Posterior cingulate gyrus (tissue), 11 donors: ENCODE measurements at places on chromosomes 6 and 20.

DNA sequence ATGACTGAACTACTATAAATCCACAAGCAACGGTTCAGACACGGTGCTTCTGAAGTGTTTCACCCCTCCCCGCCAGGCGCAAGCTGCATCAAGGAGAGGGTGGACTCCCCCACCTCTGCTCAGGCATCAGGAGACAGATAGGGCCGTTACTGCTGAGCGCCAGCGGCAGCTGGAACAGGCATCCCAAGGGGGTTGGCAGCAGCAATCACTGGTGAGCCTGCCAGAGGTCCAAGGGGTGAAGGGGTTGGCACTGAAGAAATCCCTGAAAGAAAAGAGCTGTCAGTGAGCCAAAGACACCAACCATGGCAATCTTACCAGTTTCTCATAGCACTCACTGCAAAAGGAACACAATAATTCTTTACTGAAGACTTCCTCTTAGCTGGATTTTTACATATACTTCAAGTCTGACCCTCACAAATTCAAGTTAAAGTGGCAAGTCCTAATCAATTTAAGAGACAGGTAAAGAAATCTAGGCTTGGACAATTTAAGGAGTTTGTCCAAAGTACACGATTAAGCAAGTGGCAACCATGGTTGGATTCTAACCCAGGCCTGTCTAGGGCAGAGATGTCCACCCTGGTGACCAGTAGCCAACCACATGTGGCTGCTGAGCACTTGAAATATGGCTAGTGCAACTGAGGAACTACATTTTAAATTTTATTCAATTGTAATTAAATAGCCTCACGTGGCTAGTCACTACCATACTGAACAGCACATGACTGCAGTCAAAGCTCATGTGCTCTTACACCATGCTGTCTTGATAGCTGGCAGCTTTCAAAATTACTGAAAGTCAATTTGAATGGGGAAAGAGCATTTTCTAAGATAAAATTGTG is 21.7 kb upstream of the TBC1D20 start:
- no peak for DNase-seq

DNA sequence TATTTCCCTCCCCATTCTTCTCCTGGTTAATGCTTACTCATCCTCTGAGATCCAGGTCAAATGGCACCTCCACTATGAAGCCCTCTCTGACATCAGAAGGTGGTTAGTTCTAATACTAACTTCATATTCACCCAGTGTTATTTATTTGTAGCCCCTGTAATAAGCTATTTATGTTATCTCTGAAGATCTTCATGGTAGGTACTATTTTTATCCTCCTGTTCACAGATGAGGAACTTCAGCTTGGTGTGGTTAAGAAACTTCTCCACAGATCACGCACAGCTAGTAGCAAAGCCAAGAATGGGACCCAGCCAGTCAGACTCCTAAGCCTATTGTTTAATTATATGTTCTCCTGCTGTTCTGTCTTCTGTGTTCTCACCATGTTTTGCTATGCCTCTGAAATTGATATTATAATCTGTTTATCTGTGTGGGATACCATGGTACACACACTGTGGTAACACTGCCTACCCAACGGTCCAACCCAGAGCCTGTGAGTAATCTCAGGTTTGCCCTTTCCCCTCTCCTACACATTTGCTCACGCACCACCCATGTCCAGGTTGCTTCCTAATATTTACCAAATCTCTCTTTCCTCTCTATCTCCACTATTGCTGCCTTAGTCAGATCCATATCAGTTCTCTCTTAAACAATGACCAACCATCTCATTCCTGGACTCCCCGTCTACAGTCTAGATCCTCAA is 98.4 kb downstream of the IPCEF1 start:
- DNase-seq = no peak

DNA sequence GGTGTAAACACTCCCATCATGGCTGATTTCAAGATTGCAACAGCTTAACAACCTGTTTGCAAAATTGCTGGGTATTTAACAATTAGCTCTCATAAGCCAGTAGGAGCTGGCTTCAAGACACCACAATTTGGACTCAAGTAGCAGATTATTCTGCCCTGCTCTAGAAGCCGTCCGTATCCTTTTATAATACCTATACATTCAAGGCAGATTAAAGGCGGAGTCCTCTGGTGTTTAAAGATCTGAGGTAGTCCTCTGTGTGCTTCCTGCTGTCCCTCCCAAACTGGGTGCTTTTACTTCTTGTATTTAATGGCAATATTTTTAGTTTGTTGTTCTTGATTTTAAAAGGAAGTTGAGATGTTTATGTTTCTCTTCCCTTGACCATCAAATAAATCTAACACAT is 62.2 kb upstream of the SOX4 start:
- DNase-seq = no peak

DNA sequence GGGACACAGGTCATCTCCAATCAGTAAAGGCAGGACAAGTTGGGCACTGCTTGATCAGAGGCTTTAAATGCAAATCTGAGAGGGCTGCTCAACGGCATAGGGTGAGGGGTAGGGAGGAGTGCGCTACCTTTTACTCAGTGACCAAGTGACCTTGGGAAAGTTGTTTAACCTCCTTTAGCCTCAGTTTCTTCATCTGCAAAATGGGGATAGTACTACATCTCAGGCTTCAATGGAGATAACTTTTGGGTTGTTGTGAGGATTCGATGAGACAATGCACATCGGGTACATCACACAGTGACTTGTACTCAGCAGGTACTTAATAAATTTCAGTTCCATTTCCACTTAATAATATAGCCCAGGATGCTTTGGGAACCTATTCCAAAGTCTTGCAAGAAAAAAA is 22.6 kb downstream of the MDGA1 start:
- DNase-seq = no peak

- no peak for DNase-seq
Measured at GRCh38 chr6:95670011-95670463, 92.7 kb downstream of the MANEA start.

DNA sequence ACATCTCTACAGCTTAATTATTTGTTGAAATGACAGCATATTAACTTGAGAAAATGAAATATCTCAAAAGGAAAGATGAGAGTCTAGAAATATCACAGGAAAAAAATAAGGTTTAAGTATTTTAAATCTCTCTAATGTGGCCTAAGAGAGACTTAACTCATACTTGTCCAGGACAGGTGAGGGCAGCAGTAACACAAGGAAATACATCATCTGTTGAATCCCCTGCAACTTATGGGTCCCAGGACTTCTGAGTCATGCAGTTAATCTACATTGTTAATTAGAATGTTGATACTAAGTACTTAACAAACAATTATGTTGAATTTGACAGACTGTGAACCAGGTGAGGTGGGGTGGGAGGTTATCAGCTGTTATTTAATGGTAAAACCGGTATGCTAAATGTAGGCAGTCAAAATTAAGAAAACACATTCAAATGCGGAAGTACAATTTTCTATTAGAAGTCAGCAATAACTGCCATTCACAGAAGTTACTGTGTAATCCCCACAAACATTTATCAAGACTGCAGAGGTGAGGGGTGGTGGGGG is 87.9 kb downstream of the CEP57L1 start:
- DNase-seq = no peak

DNA sequence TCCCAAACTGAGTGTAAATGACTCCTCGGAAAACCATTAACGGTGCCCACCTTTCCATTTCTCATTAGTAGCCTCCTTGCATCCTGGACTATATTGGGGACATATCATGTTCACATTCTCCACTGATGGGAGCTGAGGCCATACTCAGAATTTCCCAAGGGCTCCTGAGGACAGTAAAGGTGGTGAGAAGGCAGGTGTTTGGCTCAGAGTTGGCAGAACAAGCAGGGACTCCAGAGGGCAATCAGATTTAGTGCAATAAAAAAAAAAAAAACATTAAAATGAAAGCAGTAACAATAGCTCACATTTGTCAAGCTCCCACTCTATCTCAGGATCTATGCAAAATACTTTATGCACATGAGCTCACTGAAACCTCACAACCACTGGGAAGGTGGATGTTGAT is 401.4 kb downstream of the MAFB start:
- no peak for DNase-seq

DNA sequence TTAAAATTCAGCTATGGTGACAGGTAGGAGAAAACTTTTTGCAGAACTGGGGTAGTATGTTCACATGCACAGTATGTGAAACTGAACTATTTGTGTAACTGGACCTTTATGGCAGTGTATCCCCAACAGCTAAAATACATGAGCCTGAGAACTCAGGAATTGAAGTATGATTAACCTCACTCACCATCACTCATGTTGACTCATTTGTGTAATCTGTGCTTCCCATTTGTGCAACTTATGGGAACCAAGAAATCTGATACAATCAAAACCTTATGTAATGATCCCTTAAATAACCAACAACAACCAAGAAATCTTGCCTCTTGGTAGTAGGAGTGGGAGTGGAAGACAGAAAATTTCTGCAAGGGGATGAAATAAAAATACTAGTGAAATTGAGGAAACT is 674.9 kb downstream of the HDGFL1 start:
- no peak for DNase-seq

- DNase-seq = peak; percentile 95
Measured at GRCh38 chr20:50292591-50293283, 102.1 kb downstream of the CEBPB start.

- DNase-seq = no peak
Measured at GRCh38 chr6:70957284-70957617, 391 bp upstream of the B3GAT2 start.

DNA sequence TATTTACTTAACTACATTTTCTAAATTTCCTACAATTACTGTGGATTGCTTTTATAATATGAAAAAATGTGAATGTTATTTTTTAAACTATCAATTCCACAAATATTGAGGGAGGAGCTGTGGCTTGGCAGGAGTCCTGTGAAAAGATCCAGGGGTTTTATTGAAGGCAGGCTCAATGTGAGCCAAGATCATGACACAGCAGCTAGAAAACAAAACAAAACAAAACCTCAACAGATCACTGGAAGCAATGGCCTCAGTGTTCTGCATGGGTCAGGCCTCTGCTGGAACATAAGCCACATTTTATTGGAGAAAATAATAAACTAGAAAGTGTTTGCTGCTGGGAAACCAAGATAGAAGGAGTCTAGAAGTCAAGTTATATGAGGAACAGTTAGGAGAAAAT is 19.4 kb upstream of the RCAN2 start:
- DNase-seq = no peak

DNA sequence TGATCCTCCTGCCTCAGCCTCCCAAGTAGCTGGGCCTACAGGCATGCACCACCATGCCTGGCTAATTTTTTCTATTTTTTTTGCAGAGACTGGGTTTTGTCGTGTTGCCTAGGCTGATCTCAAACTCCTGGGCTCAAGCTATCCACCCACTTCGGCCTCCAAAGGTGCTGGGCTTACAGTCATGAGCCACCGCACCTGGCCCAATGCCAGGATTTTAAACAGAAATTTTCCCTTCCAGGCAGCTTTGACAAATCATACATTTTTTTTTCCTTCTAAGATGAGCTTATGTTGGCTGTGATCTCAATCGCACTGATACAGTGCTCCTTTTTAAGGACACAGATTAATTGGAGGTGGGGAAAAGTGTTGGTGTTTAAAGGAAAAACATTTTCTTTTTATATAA is 73.2 kb upstream of the CD2AP start:
- no peak for DNase-seq

DNA sequence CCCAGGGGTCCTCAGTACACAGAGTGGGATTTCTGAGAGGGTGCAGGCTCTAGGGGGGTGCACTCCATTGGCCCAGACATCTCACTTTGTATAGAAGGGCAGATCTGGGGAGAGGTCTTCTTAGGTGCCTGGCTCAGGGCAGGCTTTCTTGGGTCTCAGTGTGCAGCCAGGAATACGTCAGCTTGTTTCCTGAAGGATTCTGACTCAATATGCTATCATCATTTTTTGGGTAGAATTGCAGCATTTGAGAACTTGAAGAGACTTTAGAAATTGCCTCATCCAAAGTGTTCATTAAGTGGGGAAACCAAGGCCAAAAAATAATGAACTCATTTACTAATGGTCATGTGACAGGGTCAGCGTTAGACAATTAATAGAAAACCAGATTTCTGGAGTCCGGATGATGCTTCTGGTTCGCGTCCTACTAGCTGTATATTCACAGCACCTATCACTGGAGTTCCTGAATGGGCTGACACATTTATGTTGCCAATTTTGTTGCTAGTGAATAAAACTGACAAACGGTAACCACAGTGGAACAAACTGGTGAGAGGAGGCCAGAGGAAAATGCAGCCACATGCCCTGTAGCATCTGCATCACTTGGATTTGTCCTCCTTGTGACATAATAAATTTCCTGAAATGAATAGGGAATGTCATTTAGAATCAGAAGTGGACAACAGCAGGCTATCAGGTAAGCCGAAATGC is 238.9 kb downstream of the TBC1D7 start:
- no peak for DNase-seq

GRCh38 chr6:119312875-119313338 is 36.7 kb downstream of the MAN1A1 start:
- no peak for DNase-seq

DNA sequence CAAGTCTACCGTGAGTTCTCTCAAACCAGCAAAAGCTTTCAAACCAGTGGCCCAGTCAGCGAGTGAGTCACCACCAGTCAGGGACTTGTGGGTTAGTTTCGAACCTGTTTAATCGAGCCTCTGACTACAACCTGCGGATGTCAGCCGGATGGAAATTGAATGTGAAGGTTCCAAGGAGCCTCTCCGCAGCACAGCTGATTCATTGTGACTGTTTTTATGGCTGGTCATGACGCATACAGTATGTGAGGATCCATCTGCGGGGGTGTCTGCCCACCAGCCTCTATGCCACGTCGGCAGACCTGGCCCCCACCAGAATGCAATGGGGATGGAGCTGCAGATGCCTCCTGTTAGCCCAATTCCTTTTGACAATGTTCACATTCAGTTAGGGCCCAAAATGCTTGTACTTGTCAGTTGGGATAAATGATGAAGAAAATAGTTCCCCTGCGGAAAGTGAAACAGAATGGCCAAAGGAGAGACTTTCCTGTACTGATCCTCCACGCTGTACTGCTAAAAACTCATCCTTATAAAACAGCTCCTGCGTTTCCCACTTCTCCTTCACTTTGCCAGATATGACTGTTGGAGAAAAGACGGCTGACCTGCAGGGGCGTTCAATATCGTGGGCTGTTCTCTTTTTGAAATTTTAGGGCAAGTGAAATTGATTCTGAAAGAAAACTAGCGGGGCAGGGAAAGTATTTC is 206.6 kb downstream of the TFAP2B start:
- no peak for DNase-seq

DNA sequence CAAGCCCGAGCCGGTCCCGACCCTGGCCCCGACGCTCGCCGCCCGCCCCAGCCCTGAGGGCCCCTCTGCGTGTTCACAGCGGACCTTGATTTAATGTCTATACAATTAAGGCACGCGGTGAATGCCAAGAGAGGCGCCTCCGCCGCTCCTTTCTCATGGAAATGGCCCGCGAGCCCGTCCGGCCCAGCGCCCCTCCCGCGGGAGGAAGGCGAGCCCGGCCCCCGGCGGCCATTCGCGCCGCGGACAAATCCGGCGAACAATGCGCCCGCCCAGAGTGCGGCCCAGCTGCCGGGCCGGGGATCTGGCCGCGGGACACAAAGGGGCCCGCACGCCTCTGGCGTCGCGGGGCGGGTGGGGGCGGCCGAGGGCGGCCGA is 37.5 kb downstream of the YTHDF1 start:
- DNase-seq = no peak

- no peak for DNase-seq
Measured at GRCh38 chr20:16058268-16058667, 515.0 kb downstream of the KIF16B start.
